Kidney epithelial cell (primary cell): ENCODE measurements at places on chromosomes 2 and 18.

GRCh38 chr18:74679006-74679678, 81.5 kb downstream of the ZNF407 start:
- DNase-seq: no peak

- DNase-seq: peak; percentile 34
These were observed 83.9 kb downstream of the PDK1 start for GRCh38 chr2:172639823-172640222.

DNA sequence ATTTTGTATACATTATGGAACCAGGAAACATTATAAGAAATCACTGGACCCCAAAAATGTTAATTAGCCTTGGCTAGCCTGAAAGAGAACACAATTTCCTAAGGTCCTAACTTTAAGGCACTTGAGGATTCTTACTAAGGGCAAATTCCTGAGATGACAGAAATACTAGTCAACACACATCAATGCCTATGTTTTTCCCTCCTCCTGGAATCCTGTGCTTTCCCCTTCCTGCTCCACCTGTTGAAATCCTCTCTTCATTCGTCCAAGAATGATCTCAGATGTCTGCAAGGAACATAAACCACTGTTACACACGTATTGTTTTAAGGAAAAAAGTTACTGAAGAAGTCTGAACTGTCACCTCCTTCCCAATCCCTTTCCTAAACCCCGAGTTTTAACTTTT, 21.2 kb upstream of the DARS1 start:
- DNase-seq: no peak

GRCh38 chr2:230796280-230796862, 68.4 kb upstream of the ITM2C start:
- no peak for DNase-seq

DNA sequence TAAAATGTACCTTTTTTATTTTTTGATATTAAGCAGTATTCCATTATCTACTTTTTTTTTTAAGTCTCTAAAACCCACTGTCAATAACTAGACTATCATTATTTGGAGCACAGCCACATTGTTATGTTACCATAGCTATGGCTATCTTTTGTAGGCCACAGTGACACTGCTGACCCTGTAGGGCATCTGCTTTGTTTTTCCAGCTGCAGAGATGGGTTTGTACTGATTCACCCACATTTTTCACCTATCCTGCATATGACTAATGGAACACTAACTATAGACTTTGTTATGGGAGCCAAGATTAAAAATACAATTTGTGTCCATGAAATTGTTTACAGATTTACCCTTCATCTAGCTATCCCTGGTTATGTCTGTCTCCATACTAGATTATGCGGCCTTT, 21.6 kb upstream of the OTX1 start:
- no peak for DNase-seq

DNA sequence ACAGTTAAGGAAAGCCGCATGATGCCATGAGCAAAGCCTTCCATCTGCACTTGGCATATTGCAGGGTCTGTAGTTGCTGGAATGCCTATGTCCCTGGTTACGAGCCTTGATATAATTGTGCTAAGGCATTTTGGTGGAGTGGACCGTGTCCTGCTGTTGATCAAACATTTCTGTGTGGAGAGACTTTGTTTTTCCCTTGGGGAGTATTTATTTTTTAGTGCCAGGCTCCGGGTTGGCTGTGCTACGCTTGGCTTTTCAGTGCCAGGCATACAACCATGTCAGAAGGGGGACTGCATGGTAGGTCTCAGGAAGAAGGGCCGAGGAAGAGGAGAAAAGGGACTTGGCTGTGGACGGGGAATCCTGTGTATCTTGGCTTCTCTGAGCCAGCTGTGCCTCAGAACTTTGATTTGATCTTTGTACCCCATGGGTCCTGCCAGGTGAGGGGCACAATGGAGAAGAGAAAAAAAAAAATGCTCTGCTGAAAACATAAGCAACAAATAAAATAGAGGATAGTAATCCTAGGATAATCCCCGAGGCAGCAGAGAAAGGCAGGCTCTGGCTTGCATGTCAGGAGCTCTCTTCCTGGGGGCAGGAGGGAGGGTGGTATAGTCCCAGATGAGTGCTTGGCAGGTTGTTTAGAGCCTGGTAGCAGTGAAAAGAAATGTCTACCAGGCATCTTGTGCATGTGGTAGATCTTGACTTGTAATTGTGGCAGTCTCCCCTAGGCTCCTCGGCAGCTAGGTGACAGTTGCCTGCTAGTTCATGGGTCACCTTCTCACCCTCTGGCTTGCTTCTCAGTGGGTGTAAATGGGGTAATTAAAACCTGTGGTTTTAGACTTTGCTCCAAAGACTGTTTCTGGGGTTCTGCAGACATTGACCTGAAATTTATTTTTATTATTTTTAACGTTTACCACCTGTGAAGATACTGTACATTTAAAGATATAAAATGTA, 233.0 kb downstream of the NEDD4L start:
- no peak for DNase-seq

DNA sequence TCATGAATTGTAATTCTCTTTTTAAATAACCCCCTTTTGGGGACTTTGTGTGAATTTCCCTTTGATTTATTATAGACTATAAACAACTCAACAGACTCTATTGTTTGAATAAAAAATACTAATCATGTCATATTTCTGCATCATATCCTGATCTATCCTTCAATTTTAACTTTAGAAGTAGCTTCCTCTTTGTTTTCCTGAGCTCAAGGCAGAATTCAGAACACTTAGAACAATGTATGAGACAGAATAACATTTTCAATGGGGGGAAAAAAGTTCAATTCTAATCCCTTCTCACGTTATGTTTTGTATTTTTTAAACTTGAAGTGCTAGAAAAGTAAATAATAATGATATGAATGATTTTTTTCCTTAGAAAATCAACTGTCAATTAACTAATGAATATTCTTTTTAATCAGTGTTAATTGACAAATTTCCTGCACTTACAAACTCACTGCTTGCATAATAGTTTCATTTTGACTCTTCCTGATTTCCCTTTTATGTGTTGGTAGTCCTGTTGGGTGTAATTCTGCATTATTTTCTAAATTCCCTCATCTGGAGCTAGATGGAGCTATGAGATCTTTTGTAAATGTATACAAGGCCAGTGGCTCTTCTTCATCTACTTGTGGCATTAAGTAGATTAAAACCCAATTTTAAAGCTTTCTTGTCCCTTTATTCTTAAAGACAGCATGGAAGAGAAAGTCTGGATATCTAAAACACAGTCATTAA, 326.1 kb downstream of the PARD3B start:
- DNase-seq: peak; percentile 12

GRCh38 chr2:236215761-236216333, 47.7 kb upstream of the GBX2 start:
- DNase-seq: no peak

DNA sequence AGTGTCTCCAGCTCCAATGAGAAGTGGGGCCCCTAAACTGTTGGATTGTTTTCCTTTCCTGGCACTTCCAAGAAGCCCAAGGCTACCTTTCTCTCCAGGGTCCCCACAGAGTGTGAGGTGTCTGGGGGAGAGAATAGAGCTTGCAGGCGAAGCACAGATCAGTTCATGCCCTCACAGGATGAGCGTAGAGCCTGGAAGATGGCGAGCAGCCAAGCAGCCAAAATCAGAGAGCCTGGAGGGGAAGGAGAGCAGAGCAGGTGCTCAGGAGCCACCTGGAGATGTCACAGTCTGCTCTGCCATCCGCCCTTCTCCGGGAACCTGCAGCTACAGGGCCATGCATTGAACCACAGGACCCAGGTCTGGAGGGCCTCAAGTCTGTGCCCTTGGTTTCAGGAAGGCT, 54.7 kb upstream of the TCF7L1 start:
- no peak for DNase-seq

- DNase-seq: no peak
These were observed 9.4 kb upstream of the CRYBA2 start for GRCh38 chr2:219002395-219003266.

DNA sequence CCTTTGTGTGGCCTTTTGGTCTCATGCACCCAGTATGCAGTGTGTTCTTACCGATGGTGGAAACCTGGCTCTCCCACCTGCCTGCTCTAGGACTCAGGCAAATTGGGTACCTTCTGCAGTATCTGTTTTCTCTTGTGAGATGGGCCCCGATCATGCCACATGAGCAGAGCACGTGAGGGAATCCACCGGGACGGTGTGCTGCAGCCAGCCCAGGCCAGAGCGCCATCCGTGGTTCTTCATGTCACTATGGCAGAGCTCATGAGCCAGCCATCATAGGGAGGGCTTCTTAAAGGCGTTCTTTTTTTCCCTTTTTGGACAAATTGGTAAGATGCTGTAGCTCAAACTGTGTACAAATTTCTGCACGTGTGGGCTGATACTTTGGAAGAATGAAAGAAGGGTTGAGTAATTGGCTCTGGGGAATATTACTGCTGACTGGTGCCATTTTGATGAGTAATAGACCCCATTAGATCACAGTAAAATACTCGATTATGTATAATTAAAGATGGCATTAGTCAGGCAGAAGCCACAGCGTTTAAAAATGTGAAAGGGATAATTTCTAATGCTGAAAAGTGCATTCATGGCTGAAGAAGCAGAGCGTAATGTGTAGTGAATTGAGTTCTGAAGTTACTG, 19.2 kb downstream of the SH3RF3 start:
- no peak for DNase-seq

DNA sequence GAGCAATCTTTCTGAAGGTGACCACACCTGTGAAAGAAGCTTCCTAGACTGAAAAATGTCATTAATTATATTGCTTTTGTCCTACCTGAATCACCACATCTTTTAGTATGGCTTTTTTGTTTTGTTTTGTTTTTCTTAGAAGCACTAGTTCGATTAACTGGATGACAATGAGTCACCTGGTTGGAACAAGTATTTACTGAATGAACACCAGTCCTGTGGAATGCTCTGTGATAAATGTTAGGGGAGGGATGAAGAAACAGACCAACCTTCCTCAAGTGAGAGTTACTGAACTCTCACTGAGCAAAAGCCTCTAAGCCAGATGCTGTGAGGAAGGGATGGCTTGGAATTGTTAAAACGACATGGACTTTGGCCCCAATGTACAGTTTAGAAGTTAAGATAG, 26.8 kb upstream of the DCC start:
- DNase-seq: peak; percentile 60

DNA sequence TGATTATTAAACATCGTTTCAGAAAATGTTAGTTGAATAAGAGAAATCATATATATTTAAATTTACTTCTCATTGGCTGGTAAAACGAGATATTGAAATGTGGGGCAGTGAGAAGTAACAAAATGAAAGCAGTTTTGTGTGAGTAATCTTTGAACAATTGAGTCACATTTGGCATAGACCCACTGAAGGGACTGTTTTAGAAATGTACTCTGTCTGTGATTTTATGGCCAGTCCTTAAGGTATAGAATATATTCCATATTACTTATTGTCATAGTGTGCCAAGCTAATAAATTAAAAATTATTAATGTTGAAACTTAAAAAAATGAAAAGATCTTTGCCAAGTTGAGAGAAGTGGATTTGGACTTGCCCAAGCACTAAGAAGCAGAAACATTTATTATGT, 222.4 kb upstream of the COL3A1 start:
- no peak for DNase-seq

DNA sequence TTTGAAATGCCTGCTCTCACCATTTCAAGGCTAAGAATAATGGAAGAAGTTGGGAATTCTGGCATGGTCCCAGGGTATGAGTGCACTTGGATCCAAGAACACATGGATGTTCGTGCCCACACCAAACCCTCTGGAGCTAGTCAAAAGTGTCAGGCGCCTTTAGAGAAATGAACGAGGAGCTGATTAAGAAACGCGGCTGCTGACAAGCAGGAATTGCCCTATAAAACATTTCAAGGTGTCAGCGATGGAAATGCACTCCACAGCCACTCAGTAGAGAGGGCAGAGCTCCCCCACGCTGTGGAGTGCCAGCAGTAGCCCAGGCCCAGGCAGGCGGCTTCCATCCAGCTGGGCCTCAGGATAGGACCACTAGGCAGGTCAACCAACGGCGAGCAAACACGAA, 213.7 kb downstream of the TTC32 start:
- no peak for DNase-seq

DNA sequence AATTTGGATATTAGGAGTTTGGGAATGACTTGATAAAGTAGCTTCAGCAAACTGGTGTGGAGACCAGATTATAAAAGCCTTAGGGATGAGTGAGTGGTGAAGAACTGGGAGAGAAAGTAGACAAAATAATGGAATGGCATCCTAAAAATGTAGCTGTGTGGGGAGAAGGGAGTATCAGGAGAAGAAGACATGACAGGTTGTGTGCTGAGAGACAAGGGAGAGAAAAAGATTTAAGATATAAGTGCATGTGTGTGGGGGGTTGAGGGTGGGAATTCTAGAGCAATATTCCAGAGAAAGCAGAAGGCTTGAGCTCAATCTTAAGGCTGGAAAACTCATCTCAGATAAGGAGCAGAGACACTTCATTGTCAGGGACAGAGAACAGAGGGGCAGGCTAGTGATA, 159.5 kb downstream of the HNMT start:
- no peak for DNase-seq

DNA sequence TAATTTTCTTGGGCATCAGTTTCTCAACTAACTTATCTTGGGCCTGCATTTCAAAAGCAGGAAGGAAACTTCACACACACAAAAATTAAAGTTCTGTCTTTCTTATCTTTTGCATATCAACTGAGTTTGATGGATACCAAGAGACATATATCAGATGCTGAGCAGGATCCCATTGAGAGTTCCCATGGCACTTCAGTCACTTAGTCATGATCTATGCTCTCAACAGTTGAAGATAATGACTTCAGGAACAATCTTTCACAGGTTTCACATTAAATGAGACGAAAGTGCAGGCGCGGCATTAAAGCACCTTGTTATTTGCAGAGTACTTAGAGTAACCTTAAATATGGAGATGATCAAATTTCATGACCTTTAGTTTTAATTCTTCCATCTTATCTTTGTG, 2139.8 kb upstream of the CELF4 start:
- DNase-seq: no peak

DNA sequence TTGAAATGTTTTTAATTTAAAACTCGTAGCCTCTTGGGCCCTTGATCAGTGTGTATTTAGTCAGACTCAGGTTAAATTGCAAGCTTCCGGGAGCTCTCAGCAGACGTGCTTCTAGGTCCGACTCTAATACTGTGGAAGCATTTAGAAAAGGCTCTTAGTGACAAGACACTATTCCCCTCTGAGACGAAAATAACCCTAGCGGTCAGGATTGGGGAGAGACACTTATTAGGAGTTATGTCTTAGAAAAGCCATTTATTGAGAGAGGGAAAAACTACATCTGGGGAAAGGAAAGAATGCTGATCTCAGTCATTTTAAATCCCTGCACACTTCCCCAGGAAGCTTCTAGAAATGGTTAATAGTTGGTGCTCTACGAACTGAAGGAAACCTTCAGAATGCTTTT, 110.5 kb upstream of the NCK2 start:
- DNase-seq: no peak

DNA sequence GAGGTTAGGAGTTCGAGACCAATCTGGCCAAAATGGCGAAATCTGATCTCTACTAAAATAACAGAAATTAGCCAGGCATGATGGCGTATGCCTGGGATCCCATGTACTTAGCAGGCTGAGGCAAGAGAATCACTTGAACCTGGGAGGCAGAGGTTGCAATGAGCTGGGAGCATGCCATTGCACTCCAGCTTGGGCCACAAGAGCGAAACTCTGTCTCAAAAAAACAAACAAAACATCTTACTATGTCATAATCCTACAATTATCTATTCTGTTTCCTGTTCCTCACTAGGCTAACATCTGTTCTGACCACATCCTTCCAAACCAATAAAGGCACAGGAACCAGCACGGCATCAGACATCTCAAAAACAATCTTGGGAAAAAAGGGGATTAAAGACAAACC, 361.8 kb upstream of the UBE2E3 start:
- no peak for DNase-seq

- peak; percentile 19 for DNase-seq
These were observed 65.3 kb downstream of the C1D start for GRCh38 chr2:67997528-67997900.

- DNase-seq: no peak
These were observed 103.7 kb upstream of the THOC1 start for GRCh38 chr18:371609-371982.
